ENCODE measurements at places on chromosomes 5 and 9.

- DNase-seq, result no peak
Observed at GRCh38 chr5:177336603-177337494, 14.6 kb downstream of the LMAN2 start.

- DNase-seq, result no peak
Observed at GRCh38 chr9:112401175-112401815, 21.4 kb downstream of the HSDL2 start.

- no peak for DNase-seq
Observed at GRCh38 chr9:134971696-134972095, 54.0 kb upstream of the FCN1 start.

GRCh38 chr5:10420468-10420867 lies 21.2 kb upstream of the ROPN1L start:
- DNase-seq, result no peak

- DNase-seq, result no peak
Observed at GRCh38 chr9:106913276-106913675, 50.3 kb downstream of the ZNF462 start.

- no peak for DNase-seq
Observed at GRCh38 chr9:4106081-4106759, 193.6 kb downstream of the GLIS3 start.

GRCh38 chr5:65835191-65835590 lies 91.2 kb upstream of the ERBIN start:
- no peak for DNase-seq

DNA sequence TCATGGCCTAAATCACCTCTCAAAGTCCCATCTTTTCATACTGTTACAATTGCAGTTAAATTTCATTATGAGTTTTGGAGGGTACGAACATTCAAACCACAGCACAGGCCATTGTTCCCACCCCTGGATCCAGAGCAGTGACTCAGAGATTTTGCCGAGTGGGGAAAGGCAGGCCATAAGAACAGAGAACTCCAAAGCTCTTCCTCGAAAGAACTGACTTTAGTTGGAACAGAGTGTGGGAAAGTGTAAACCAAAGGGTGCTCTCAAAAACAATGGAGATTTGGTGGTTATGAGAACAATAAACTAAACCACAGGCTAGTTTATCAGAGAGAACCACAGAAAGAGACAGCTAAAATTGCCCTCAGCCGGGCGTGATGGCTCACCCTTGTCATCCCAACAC lies 19.4 kb upstream of the GRPEL2 start:
- DNase-seq, result no peak

DNA sequence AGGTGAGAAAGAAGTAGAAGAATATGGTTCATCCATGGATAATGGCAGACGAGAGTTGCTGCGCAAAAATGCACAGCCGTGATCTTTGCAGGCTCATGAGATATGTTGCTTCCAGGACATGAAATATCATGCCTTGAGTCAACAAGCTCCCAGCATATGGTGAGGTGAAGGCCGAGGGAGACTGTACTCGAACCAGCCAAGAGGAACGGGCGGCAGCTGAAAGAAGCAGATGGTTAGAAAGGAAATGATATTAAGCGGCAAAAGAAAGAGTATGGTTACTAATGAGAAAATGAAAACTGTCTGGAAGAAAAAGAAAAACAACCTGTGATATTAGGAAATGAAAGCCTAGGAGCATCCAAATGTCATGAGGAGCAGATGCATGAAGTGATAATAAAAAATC lies 344.7 kb upstream of the DAP start:
- no peak for DNase-seq

DNA sequence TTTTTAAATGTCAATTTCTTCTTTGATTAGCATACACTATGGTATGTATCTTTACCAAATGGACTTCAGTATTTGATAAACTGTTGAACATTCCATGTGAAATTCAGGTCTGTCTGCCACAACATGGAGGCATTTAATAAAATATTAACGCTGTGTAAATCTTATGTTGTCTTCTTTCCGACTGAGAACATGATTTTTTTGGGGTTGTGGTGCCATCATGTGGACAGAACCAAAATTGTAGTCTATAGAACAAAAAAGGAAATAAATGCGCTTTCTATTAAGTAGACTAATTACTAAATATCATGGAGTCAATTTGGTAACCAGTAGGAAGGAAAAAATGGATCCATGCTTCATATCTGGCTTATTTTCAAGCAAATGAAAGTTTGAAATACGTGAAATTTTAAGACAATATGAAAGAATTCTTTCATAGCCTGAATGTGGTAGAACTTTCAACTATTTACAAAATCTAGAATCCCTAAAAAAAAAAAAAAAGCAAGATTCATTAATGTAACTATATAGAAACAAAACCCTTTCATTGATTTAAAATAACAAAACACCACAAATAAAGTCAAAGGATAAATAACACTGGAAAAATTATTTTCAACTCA lies 2.8 kb upstream of the PLK2 start:
- DNase-seq, result peak; percentile 40

GRCh38 chr5:126961702-126962101 lies 68.7 kb downstream of the MARCHF3 start:
- DNase-seq, result no peak

GRCh38 chr5:180832638-180833068 lies 28.4 kb downstream of the ZFP62 start:
- no peak for DNase-seq

DNA sequence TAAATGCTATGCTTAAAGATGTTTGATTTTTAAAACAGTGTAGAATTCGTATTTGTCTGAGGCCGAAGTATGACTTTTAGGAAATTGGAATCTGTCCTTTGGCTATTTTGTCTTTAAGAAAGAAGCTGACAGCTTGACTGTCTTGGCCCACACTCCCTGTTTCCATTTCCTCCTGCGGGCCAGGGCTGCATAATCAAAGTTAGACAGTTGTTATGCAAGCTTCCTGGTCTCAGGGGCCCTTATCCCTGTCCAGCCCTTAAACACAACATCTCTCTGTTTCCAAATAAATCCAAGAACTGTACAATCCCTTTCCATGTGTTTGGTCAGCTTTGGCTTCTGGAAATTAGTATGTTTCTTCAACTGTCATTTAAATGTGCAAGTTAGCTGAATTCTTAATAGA lies 54.6 kb upstream of the ECM2 start:
- no peak for DNase-seq

GRCh38 chr9:133371261-133371711 lies 4.6 kb downstream of the SURF4 start:
- DNase-seq, result no peak

DNA sequence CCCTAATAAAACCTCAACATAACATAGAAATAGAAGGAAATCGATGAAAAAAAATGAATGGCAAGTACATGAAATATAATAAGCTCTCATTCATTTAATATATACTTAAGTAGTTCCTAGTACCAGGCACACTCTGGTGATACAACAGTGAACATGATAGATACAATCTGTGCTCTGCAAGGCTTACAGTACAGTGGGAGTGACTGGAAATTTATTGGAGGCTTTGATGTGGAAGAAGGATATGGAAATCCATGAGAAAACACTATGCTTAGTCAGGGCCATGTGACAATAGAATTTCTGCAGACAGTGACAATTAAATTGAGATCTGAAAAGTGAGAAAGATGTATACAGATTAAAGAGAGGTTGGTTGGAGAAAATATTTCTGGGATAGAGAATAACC lies 32.0 kb upstream of the IL33 start:
- no peak for DNase-seq

DNA sequence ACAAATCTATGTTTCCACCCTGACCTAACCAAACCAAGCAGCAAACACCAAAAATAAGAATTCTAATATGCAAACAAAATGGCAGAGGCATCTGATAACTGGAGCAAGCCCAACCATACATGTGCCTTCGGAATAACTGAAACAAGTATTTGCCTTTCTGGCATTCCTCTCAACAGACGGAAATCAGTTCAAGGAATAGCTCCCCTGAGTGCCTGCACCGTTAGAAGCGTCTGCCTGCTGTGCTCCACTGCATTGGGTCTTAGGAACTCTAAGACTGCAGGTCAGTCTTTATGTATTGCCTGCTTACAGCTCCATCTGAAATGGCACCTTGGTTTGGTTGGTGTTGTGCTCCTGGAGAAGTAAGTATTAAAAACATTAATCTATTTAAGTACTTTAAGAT lies 98.5 kb downstream of the MRPS27 start:
- DNase-seq, result no peak

DNA sequence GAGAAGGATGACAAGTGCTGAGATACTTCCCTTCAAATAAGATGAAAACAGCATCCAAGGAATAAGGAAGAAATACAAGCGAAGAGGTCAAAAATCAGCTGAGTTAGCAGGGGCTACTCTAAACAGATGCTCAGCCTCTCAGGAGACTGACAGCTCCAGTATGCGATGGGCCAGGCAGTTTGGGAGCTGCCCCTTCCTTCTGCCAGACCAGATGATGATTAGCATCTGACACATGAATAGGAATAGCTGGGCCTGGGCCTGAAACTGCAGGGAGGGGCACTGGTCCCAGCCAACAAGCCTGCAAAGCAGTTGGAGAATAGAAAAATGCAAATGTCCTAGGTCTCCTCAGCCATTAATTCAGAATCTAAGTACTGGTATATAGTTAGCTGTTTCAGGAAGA lies 13.1 kb upstream of the MAP3K1 start:
- DNase-seq, result no peak

- no peak for DNase-seq
Observed at GRCh38 chr5:65663804-65664521, 39.1 kb downstream of the SHLD3 start.

DNA sequence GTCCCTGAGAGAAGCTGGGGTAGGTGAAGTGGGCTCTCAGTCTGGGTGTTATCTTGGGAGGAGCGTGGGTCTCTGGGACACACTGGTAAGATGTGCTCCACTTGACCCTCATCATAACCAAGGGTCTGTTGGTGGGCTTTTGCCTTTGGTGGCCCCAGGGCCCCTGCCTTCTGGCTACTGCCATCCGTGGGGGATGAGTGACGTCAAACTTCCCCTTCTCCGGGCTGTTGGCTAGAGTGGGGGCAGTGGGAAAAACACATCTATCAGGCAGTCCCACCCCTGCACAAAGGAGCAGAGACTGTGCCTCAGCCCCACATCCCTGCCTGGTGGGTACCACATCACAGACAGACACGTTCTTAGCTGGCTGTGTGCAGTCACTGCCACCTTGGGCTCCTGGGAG lies 35.1 kb downstream of the GADD45G start:
- no peak for DNase-seq

DNA sequence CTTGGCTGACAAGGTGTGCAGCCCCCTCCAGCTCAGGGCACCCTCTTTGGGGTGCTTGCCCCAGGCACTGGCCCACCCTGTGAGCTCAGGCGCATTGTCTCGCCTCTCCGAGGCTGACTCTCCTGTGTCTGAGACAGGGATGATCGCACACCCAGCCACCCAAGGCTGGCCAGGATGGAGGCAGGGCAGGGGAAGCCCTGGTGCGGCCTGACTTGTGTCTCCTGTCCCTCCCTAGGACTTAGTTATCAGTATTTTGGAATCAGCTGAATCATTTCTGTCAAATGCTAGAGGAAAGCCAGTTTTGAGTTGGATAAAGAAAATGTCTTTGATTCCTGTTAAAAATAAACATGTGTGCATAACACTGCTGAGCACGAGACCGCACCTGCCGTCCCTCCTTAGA lies 2.5 kb upstream of the DBH start:
- DNase-seq, result no peak

GRCh38 chr5:96628406-96628805 lies 33.8 kb upstream of the CAST start:
- DNase-seq, result no peak

DNA sequence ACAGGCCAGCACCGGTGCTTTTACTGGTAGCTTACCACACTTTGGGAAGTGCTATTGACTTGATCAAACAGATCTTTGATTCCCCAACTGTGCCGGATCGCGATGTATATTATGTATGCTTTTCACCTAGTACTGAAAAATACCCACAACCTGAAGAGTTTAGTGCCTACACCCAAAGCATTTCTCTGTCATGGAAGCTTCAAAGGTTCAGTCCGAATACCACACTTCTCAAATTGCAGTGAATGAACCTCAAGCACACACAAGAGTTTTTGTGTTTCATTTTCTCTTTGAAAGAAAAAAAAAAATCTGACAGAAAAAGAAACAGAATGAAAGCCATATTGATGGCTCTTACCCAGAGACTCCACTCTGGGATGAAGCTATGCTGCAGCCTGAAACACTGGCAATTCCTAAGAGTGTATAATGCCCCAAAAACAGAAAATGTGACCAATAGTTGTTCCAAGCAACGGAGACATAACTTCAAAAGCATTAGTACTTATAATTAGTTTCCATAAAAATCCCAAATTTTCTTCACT lies 100.9 kb downstream of the EBF1 start:
- no peak for DNase-seq

DNA sequence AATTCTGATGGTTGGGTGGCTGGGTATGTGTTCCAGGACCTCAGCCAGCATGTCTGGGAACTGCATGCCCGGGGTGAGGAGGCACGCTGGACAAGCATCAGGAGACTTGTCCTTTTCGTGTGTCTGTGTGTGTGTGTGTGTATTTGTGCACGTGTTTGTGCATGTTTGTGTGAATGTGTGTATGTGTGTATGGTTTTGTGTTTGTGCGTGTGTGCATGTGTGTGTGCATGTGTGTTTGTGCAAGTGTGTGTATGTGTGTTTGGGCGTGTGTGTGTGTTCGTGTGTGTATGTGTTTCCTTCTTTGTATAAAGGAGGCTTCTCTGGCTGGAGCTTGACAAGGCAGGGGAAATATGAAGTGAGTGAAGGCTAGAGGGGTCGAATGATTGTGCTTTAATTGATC lies 491.5 kb downstream of the IRX1 start:
- DNase-seq, result no peak

Data from nephron progenitor cell (in vitro differentiated cells).